ENCODE measurements at places on chromosomes 13 and 19. TPM values are rescaled to one million over a fixed set of nuclear protein-coding genes. Genes with fewer than 3 reads are reported as not detected.

Gene WDR88
- total RNA-seq, result not detected

Gene IL11
- total RNA-seq, result under 0.01 TPM

Gene KLF1
- 0.06 TPM for total RNA-seq

Gene HRC
- total RNA-seq, result not detected

Gene SWSAP1
- 0.57 TPM for total RNA-seq

Gene RASL11A
- 1.3 TPM for total RNA-seq

Gene IER2
- 16.4 TPM for total RNA-seq

Gene SHISA2
- total RNA-seq, result 0.32 TPM

Gene ACER1
- total RNA-seq, result not detected

Gene ZNF460
- 106 TPM for total RNA-seq

Gene LILRA1
- total RNA-seq, result not detected

Gene GTPBP3
- total RNA-seq, result 32.6 TPM

Gene SIGLEC11
- total RNA-seq, result not detected

Gene GZMM
- not detected for total RNA-seq

Gene SHANK1
- total RNA-seq, result 0.19 TPM

Gene TBCB
- total RNA-seq, result 207 TPM

Gene WDR87
- total RNA-seq, result not detected

Gene JAK3
- 5.2 TPM for total RNA-seq

Gene MBD3L2
- total RNA-seq, result not detected
